ENCODE measurements at places on chromosomes 12 and 14.

- DNase-seq, result no peak
Observed at GRCh38 chr14:73365727-73366126, 92.6 kb downstream of the NUMB start.

- DNase-seq, result no peak
Observed at GRCh38 chr14:49654511-49654910, 19.5 kb upstream of the DNAAF2 start.

DNA sequence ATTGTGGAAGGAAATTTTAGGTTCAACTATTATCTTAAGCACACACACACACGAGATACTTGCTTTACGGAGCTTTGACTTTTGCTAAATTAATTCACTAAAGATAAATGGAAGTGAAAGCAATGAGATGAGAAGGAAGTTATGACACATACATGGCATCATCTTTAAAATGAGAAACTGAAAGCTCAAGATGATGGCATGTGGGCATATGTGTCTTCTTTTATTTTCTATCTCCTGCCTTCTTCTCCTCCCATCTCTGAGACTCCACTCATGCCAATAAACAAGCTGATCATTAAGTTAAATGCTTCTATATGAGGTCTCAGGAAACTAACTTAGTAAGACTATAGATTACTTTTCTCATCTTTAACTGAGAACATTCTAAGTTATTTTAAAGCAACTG, 216.7 kb downstream of the MED13L start:
- DNase-seq, result no peak

GRCh38 chr12:92155733-92156132, 10.1 kb upstream of the BTG1 start:
- no peak for DNase-seq

DNA sequence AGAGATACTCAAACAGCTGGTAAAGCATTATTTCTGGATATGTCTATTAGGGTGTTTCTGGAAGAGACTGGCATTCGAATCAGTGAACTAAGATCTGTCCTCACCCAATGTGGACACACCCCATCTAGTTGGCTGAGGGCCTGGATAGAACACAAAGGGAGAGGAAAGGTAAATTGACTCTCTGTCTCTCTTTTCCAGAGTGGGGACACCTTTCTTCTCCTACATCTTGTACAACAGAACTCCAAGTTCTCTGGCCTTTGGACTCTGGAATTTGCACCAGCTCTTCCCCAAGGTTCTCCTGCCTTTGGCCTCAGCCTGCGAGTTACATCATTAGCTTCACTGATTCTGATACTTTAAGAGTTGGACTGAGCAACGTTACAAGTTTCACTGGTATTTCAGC, 1253.9 kb downstream of the SLC16A7 start:
- DNase-seq, result no peak

GRCh38 chr14:50233166-50233950, 2.0 kb upstream of the SOS2 start:
- DNase-seq, result no peak

DNA sequence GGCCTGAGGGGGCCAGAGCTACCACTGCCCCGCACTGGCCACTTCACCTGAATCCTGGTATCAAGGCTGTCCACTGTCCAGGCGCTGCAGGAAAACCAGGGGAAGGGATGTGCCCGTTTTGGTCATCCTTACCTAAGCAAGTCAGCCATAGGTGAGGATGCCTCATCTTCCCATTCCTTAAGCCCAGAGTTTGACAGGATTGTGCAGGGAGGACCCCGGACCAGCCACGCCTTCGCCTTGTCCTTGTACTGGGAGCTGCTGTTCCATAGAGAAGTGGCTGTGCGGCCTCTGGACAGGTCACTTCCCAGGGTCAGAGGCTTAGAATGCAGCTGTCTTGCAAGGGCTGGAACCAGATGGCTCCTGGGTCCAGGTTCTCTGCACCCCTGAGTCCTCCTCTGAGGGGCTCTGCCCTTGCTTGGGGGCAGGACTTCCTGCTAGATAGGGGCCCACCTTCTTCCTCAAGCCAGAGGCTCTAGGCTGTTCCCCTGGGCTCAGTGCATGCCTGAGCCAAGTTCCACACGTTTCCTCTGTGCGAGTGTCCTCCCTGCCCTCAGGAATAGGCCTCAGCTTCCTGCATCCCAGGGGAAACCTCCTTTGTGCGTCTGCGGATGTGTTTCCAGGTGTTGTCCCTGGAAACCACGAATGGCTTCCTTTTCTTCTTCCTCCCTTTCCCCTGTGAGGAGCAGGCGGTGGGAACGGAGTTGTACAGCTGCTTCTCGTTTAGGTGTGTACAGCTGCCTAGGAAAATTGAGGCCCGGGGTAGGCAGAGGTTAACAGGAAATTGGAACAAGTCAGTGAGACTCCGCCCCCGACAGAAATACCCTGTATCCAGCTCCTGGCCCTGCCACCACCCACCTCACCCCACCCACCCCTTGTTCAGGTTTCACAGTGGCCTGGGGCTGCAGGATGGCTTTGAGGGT, 54.3 kb upstream of the RIN3 start:
- DNase-seq, result no peak

DNA sequence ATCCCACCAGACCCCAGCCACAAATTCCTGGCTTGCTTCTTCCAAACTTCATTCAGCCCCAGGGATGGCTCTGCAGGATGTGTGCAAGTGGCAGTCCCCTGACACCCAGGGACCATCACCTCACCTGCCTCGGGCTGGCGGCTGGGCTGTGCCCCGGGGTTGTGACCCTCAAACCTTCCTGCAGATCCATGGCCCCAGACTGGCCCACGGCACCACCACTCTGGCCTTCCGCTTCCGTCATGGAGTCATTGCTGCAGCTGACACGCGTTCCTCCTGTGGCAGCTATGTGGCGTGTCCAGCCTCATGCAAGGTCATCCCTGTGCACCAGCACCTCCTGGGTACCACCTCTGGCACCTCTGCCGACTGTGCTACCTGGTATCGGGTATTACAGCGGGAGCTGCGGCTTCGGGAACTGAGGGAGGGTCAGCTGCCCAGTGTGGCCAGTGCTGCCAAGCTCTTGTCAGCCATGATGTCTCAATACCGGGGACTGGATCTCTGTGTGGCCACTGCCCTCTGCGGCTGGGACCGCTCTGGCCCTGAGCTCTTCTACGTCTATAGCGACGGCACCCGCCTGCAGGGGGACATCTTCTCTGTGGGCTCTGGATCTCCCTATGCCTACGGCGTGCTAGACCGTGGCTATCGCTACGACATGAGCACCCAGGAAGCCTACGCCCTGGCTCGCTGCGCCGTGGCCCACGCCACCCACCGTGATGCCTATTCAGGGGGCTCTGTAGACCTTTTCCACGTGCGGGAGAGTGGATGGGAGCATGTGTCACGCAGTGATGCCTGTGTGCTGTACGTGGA, at the start of gene PSMB11:
TSS of gene PSMB11 (plus strand) at position 51 of the 804 bp plus-strand sequence. CDS start at position 65, 14 bp downstream.
- DNase-seq, result no peak

DNA sequence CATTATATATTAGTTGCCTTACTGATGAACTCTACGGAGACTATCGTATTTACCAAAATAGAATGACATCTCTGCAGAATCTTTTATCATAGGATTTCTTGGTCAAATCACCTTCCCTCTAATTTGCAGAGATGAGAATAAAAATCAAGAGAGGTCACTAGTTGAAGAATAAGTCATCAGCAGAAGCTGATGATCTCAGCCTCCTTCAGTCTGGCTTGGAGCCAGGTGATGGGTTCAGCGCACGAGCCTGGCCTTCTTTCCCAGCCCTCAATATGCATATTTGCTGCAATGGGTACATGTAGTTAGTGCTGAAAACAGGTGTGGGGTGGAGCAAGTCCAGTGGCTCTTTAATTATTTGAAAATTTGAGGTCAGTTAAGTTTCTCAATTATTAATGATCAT, 19.2 kb upstream of the EMP1 start:
- DNase-seq, result no peak

- DNase-seq, result no peak
Observed at GRCh38 chr12:65275627-65276026, 2.9 kb upstream of the MSRB3 start.

DNA sequence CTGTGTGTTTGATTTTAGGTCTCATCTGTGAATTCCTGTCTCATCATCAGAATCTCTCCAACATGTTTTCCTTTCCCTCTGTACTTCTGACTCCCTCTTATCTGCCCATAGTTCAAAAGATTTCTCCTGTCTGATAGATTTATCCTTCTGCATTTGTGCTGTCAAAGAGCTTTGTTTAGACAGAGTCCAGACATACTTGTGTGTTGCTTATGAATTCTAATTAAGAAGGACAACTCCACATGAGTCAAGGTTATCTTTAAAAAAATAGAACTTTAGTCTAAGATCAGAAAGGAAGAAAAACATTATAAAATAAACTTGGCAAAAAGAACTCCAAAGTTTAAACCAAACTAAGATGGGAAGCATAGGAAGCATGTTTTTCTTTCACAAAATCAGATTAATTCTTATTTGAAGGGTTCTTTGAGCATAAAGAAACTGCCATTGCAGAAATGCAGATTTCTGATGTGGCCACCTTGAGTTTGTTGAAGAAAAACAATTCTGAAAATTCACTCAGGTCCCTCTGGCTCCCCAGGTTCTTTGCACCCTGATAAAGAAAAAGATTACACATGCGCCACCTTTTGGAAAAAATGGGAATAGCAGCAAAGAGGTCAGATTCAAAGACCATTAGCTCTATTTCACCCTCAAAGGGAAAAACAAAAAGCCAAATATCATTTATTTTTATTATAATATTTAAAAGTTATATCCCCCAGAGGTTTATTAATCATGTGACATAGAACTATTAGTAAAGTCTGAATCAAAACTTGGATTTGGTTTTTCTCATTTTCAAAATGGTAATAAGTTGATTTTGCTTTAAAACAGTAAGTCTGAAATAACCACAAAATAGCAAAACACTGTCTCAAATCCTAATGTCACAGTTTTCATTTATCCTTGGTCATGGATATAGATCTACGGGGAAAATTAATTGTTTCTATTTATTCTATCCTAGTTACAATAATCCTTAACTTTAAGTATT, 143.7 kb upstream of the DCN start:
- no peak for DNase-seq

Data from bone marrow (tissue), 2 donors.